ENCODE measurements at places on chromosomes 7 and 10. TPM values are rescaled to one million over a fixed set of nuclear protein-coding genes. Genes with fewer than 3 reads are reported as not detected.

Gene CCDC3
- total RNA-seq: 0.84 TPM

Gene MYH16
- total RNA-seq: not detected

DNA sequence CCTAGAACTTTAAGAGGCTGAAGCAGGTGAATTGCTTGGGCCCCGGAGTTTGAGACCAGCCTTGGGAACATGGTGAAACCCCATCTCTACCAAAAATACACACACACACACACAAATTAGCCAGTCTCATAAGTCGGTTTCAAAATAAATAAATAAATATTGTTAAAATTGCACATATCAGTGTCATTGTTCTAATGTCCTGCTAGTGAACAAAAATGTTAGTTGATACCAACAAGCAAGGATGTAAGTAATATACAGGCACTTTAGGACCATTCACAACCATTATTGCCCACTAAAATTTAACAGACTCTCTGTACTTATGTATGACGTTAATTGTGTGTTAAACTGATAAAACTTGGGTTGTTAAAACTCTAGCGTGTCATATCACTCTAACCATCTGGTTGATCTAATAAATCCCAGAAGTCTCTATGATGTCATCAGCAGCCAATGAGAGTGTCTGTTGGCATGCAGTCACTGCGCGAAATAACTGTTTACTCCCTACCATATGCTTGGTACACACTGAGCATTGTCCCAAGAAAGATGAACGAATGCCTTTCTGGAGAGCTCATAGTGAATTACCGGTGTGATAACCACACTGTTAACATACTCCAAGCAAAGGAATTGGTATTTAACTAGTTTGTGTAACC, 30.4 kb upstream of the OTUD1 start:
- DNase-seq: no peak

GRCh38 chr7:74403521-74404387, 50.0 kb upstream of the GTF2IRD1 start:
- no peak for DNase-seq

GRCh38 chr7:39633563-39634477, 10.4 kb downstream of the RALA start:
- no peak for DNase-seq

DNA sequence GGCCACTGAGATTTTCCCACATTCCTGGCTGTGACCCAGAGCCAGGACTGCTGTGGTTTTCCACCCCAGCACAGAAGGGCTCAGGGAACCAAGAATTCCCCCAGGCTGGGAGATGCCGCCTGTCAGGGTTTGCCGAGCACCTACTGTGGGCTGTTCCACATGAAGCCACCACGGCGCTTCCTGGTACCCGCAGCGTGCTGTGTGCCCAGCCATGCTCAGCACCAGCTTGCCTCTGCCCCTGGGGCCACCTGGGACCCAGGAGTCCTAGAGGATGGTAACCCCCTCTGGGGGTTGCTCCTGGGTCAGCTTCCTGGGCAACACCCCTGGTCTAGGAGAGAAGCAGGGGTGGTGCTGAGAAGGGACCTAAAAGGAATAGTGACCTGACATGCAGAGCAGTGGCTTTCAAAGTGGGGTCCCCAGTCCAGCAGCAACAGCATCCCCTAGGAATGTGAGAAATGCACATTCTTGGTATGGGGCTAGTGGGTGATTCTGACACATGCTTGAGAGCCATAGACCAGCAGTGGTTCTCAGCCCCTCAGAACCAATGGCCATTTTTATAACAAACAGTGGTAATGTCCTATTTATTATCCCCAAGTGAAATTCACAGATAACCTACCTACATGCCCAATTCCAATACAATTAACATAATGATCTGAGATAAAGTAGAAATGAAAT, 53.4 kb downstream of the TSPAN15 start:
- DNase-seq: no peak

DNA sequence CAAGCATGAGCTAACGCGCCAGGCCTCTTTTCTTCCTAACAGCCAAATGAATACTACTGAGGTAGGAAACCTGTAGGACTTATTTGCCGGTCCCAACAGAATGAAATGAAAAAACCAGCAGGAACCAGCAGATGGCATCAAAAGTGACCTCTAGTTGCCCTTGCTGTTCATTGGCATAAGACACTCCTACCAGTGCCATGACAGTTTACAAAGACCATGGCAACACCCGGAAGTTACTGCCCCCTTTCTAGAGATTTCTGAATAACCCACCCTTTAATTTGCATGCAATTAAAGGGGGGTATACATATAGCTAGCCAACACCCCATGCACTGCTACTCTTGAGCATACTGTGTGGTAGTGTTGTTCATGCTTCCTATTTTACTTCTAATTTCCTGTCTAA, 65.2 kb downstream of the ATE1 start:
- no peak for DNase-seq

DNA sequence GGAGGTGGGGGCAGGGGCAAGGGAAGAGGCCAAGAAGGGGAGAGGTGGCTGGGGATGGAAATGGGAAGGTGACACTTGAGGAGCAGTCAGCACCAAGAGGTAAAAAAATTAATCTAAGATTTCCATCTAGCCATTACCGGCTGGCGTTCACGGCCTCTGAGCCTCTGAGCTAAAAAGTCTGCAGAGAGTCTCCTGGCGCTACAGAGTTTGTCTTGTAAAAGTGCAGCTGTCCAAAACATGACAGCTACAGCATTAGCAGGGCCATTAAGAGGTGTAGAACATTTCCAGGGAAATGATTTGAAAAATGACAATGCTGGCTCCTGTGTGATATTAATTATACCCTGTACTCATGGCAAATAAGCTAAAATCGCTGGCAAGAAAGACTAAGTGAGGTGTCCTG, 167.6 kb downstream of the LRMDA start:
- DNase-seq: no peak

GRCh38 chr10:9823268-9823930, 1194.3 kb upstream of the CELF2 start:
- DNase-seq: no peak

DNA sequence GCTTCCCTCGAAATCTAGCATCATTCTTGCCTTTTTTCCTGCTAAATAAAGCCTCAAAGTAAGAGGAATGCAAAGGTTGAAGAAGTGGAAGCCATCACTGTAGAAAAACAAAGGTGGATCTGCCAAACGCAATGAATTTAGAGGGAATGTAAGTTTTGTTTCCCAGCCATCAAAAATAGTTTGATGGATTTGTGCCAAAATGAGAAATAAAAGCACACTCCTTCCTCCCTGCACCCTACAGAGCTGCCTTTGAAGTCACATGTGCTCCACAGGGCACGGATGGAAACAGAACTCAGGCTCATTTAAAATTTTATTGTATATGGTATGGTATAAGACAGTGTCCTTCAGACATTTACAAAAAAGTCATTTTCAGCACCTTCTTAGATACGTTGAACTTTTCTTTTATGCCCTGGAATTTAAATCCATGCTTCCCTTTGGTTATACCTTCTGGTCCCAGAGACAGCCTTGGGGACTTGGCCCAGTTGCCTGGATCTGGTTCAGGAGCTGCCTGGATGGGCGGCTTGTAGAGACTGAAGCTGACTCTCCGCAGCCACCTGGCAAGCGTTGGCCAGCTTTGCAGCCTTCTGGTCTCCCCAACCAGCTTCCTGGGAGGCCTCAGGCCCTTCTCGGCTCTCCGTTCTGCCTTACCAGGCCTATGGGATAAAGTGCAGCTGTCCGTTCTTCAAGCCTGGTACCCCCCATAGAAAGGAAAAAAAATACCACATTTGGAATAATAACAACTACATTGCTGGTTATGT, 228.5 kb upstream of the NEBL start:
- no peak for DNase-seq

All from mucosa of descending colon (tissue), 3 donors.